ENCODE measurements at places on chromosomes 6 and 20.

DNA sequence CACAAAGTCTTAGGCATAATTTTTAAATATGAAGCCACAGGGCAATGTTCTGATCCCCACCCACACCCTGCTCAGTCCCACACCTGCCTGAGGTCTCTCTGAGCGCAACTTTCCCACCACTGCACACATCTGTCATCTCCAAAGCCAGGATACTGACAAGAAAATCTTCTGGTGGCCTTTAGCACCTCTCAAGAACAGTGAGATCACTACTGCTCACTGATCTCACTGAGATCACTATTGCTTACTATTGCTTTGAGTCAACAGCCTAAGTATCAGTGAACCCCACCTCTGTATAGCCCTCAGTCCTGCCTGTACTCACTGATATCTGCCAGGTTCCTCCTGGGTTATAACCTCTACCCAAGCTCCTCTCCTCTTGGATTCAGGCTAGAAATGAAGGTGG, 6.4 kb downstream of the TNFRSF21 start:
- no peak for DNase-seq

GRCh38 chr6:66638099-66638498, 931.1 kb upstream of the EYS start:
- DNase-seq = no peak

DNA sequence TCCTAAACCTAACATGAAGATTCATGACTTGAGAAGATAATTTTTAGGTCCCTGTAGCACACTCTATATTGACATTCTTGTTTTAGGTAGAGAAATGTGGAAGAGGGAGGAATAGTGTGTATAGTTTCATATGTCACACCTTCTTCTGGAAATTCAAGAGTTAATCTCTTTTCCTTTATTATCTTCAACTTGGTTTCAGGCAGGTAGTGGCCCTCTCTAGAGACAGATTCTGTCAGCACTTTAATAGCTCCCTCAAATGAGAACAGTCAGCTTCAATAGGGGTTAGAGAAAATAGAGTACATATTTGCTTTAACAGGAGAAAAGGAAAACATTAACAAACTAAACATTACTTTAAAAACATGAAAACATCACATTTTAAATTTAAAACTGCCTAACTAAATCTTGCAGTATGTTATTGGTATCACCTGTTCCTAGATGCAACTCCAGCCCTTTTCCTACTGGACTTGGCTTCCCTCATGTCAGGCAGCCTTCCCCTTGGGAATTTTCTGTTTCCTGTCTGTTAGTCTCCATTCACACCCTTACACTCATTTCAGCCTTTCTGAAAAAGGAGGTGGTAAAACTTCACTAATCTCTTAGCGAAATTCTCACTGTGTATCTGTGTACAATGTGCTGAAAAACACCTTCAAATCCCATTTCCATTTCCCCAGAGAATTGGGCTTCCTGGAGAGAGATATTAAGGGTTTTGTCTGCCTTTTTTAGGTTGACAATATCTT, 192.3 kb upstream of the RNF217 start:
- DNase-seq = no peak

- DNase-seq = no peak
Measured at GRCh38 chr6:137201006-137201405, 18.2 kb downstream of the IFNGR1 start.

- no peak for DNase-seq
Measured at GRCh38 chr6:73299151-73299971, 36.4 kb upstream of the KHDC1 start.

DNA sequence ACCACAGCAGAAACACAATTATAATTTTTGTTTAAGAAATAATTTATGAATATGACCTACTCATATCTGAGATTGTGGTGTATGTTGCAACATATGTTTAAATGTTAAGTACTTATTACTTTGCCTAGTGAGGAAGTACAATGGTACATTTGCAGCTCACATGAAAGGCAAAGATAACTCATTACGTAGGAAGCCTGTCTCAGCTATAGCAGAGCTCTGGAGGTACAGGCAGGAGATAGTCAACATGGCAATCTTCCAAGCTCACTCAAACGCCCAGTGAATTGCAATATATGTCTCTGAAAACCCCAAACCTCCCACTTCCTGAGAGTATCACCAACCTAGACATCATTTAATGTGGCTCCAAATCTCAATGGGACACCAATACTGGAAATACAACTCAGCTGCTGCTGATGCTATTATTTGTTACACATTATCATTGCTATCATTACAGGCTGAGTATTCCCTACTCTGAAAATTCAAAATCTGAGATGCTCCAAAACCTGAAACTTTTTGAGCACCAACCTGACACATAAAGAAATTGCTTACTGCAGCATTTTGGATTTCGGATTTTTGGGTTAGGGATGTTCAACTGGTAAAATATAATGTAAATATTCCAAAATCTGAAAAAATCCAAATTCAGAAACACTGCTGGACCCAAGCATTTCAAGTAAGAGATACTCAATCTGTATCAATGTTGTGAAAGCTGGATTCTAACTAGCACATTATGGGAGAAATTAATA, 25.1 kb upstream of the GSTA4 start:
- DNase-seq = no peak

DNA sequence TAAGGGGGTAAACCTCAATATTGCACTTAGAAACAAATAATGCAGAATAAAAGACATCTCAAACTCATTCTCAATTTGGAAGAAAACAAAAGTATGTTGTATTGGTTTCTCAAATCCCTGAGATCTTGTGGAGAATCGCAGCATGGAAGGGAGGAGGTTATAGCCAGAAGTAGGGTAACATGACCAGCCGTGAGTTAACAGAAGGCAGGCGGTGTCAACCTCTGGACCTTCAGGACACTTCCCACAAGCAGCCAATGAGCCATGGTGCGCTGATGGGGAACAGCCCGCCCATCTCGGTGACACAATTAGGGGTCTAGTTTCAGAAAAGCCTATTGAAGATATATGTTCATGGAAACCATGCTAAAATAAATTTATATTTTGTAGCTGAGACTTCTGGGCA, 98.4 kb downstream of the ALDH8A1 start:
- no peak for DNase-seq

DNA sequence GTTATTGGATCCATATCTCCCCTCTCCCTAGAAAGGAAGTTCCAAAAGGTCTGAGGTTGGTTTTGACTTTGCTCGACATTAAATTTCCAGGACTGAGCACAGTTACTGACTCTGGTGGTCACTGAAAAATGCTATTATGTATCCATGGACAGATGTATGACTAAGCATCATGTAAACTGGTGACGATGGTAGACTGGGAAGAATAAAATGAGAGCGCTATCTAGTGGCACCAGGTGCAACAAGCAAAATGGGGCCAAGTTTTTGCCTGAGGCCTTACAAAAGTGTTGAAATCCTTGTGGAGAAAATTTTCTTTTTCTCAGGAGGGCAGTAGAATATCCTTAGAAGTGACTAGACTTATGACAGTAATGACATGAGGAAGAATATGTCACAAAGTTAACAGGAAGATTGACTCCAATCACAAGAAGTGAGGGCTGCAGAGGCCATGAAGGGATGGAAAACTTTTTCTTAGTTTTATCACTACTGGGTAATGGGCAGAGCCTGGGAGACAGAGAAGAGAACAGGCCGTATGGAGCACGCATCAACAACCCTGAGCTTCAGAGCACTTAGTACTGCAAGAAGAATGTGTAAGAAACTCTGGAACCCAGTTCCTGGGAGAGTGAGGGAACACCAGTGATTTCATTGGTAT, 88.9 kb upstream of the ELOVL5 start:
- peak; percentile 42 for DNase-seq

DNA sequence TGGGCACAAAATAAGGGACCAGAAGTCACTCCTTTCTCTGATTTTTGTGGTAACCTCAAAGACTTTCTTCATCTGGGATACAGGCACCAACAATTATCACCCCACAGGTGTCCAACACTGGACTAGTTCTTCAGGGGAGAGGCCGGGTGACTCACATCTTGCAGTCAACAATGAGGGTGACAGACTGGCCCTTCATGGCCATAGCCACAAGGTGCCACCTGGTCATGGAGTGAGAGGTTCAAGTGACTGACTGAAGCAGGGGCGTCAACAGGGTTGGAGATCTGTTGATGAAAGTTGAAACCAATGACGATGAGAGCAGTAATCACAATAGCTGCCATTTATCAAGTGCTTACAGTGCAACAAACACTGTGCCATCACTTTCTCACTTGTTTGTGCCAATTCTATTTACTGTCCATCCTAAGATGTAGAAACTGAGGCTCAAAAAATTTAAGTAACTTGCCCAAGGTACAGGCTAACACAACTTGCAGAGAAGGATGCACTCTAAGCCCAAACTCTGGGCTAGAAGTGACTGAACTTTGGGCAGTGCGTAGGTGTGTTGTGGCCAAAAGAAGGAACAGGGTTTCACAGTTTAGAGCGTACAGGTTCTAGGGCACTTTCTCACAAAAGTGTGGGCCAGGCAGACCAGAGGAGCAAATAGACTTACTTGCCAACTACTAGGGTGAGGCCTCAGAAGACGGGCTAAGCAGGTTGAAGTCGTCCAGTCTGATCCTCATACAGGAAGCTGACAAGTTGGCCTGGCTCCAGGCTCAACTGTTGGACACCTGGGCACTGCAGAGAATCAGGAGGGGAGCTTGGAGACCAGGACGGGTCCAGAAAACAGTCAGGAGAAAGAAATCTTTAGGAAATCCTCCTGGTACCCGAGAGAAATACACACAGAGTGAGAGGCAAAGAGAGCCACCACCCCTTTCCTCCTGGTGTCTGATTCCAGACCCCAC, 30.4 kb downstream of the HLA-DPB1 start:
- DNase-seq = no peak

GRCh38 chr20:24160563-24161281, 172.1 kb upstream of the GGTLC1 start:
- peak; percentile 11 for DNase-seq

GRCh38 chr6:149761438-149761837, 11.9 kb downstream of the PCMT1 start:
- DNase-seq = no peak

GRCh38 chr6:146315381-146316174, 228.1 kb upstream of the RAB32 start:
- DNase-seq = no peak

DNA sequence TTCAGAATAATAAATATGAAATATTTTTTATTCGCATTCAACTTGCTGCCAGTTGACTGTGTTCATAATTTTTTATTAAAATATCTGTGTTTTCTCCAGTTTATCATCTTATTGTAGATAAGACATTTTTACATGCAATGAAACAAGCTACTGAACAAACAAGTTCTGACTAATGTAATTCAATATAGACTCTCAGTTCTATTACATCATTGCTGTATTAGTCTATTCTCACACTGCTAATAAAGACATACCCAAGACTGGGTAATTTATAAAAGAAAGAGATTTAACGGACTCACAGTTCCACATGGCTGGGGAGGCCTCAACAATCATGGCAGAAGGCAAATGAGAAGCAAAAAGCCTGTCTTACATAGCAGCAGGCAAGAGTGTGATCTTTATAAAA, 1357.7 kb upstream of the CITED2 start:
- no peak for DNase-seq

DNA sequence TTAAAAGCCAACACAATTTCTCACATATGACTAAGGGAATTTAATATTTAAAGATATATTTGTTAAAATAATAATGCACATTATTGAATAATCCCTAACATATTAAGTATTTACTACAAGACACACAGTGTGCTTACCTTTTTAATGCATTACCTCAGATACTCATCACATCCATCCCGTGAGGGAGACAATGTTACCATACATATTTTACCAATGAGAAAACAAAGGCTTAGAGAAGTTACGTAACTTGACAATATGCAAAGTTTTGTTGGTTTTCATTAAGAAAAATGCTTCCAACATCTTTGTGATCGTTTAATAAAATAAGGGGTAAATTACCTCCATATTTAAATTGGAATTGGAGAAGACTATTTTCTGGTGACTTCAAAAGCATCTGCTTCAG, 4.3 kb downstream of the IFNGR1 start:
- DNase-seq = no peak

- no peak for DNase-seq
Measured at GRCh38 chr6:8402546-8402945, 32.8 kb downstream of the SLC35B3 start.

Measured in CD4-positive, alpha-beta T cell treated with Interleukin-21 for 1 hour (primary cell).